ENCODE measurements at places on chromosomes 3 and 15. TPM values are rescaled to one million over a fixed set of nuclear protein-coding genes. Genes with fewer than 3 reads are reported as not detected.

The GPR149 gene
- 1.7 TPM for total RNA-seq

The LYZL4 gene
- not detected for total RNA-seq

The KCNMB3 gene
- 1.7 TPM for total RNA-seq

The LDHAL6B gene
- total RNA-seq, result not detected

The PLA2G4E gene
- not detected for total RNA-seq

The PLSCR5 gene
- 0.25 TPM for total RNA-seq

The SCAANT1 gene
- not detected for total RNA-seq

The TTC21A gene
- 2.0 TPM for total RNA-seq

The ITIH4 gene
- total RNA-seq, result 2.2 TPM

The GOLGA6L7 gene
- total RNA-seq, result not detected

All from temporal lobe (tissue), 4 donors.